ENCODE measurements at places on chromosomes 3 and 15.

- DNase-seq, result no peak
Measured at GRCh38 chr15:41258750-41259471, 27.8 kb downstream of the CHP1 start.

DNA sequence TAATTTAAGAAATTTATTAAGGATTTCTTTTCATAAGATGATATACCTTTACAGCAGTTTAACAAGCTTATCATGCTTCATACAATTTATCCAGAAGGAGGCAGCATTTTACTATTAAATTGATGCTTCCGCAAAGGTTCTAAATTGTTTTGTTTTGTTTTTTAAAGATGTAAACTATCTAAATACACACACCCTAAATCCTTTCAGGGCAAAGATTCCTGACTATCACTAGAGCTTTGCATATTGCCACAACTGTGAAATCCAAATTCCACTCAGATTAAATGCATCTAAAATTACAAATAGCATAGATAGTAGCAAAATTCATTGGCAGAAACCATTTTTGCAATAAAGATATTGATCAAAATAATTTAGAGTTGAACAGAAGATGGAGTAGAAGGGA lies 44.5 kb upstream of the CCNL1 start:
- DNase-seq, result peak; percentile 56

- DNase-seq, result no peak
Measured at GRCh38 chr3:40920041-40920440, 279.3 kb upstream of the CTNNB1 start.

GRCh38 chr15:78650022-78650421 lies 9.0 kb upstream of the CHRNB4 start:
- no peak for DNase-seq

GRCh38 chr15:80317389-80318182 lies 65.6 kb upstream of the CTXND1 start:
- DNase-seq, result peak; percentile 94

DNA sequence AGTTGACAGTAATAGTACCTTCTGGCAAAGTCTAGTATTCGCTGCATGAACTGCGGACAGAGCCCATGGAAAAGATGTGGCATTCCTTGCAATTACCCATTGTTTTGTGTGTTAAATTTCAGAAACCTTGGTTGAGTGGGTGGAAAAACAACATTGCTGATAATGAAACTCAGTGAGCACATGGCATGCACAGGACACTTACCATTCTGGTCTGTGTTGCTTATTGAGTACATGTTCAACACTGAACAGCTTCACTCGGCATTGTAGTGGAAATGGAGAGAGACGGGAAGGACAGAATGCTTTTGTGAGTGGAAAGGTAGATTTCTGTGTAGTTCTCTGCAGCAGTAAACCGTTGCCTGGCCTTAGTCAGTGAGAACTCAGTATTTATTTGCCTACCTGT lies 165.3 kb downstream of the FNDC3B start:
- no peak for DNase-seq

DNA sequence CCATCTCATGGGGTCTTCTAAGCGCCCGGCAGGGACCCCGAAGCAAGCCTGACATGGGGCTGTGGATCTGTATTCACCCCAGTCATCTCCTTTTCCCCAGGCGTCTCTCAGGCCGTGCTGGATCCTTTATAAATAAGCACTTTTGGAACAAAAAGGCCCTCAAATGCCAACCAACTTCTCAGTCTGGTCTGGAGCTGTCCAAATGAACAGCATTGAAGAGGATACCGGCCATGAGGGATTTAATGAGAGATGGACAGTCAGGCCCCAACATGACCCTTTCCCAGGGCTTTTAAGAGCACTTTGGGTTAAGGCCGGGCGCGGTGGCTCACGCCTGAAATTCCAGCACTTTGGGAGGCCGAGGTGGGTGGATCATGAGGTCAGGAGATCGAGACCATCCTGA lies 89.2 kb upstream of the SPATA12 start:
- DNase-seq, result no peak

DNA sequence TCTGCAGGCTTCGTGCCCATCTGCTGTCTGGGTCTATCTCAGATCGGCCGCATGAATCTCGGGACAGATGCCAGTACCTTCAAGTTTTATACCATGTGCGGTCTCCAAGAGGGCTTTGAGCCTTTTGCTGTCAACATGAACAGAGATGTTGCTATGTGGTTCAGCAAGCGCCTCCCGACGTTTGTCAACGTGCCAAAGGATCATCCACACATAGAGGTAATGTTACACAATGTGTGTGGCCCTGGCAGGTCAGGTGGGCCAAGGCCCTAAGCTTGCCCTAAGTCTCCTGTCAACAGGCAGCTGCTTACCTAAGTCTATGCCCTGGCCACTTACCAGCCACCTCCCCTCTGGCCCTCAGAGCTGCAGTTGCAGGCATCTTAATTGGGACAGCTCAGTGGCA lies 324.0 kb upstream of the CHRM5 start:
- no peak for DNase-seq
